GM04504 (cell line): ENCODE measurements at places on chromosomes 4 and X.
A peak's percentile ranks its signal among the peaks of the same experiment; 100 is the strongest.

DNA sequence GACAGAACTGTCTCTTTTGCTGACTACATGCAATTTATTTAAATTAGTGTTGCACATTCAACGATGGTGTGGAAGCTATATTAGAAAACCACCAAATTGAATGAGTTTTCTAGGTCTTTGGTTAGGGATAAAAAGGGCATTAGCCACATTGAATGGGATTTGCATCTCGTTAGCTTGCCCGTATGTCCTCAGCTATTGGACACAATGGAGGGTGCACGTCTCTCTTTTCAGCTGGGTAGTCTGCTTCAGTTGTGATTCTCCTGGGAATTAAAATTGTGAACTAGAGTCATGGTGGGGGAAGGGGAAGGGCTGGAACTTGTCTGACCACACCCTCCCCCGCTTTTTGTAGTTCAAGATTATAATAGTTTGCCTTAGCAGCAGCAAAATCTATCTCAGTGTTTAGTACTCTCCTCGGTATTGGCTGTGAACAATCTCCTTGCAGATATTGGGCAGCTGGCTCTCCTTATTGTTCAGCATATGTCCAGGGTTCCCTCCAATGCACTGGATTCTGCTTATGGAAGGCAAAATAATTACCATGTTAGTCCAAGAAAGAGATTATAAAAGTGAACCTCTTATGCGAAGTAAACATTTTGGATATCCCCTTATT, 23.3 kb downstream of the TRIM2 start:
- no peak for DNase-seq

- DNase-seq, result no peak
Observed at GRCh38 chr4:112664611-112665010, 27.7 kb downstream of the LARP7 start.

DNA sequence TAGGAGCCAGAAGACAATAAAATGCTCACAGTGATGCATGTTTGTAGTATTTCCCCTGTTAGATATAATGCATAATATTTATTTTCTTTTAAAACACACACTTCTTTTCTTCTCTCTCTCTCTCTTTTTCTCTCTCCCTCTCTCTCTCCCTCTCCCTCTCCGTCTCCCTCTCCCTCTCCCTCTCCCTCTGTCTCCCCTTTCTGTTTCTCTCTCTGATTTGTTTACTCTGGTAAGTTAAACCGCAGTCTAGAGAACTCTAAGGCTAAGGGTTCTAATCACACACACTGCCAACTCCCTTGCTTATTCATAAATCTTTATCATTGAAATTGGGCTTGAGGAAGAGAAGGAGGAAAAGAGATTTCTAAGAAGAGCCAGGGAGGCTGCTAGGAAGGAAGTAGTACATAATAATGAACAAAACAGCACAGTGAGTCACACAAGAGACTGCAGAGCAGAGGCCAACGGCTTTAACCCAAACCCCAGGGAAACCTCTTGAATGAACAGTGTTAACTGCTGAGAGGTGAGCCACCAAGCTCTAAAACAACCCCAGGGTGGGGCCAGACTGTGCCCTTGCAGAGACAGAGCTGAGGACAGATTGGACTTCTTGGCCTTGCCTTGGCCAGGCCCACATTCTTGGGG, 9.1 kb upstream of the PHOX2B start:
- no peak for DNase-seq

DNA sequence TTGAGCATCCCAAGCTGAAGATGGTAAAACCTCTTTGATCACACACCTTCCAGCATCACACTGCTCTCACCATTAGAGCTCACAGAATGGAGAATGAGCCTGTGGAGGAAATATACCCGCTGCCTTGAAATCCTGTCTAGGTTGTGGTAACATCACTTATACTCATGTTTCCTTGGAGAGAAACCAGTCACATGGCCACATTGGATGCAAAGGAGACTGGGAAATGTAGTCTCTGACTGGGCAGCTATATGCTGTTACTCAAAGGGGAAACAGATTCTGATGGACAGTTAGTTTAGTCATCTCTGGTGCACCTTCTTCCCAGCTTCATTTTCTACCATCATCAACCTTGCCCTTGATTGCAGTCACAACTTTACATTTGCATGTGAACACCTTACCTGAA, 286.3 kb downstream of the ANKRD50 start:
- no peak for DNase-seq

DNA sequence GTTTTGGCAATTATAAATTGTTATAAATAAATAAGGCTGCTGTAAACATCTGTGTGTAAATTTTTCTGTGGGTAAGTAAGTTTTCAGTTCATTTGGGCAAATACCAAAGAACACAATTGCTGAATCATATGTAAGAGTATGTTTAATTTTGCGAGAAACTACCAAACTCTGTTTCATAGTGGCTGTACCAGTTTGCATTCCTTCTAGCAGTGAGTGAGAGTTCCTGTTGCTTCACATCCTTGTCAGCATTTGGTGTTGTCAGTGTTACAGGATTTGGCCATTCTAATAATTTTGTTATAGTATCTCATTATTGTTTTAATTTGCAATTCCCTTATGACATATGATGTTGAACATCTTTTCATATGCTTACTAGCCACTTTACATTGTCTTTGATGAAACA, 48.4 kb downstream of the ARFIP1 start:
- DNase-seq, result no peak

- DNase-seq, result no peak
Observed at GRCh38 chr4:47222276-47222675, 190.9 kb downstream of the GABRB1 start.

GRCh38 chrX:30798810-30799209, 90.2 kb downstream of the TAB3 start:
- no peak for DNase-seq

GRCh38 chr4:47701286-47701685, 136.6 kb downstream of the CORIN start:
- no peak for DNase-seq

DNA sequence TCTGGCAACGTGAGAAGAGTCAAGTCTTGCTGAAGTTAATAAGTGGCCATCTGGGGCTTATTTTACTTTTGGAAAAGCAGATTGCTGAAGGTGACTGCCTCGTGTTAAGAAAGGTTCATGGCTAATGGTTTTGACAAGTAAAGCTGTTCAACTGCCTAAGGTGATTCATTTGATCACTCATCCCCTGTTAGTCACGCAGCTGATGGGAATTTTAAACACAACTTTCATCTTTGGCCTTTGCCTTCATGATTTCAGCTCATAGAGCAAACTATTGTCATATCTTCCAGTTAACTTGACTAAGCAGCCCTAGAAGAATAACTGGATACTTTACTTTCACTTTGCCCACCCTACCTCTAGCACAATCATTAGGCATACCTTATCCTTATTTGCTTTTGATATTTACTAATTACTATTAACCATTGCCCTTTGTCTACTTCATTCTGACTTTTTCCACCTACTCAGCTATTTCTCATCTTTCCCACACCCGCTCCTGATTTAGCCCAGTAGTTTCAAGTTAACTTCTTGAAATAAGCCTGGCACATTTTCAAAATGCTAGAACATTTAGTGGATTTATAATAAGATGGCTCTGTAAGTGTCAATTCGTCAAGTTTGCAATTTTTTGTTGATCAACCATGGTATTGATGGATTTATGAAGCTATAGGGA, 170.6 kb upstream of the S100G start:
- DNase-seq, result no peak

- no peak for DNase-seq
Observed at GRCh38 chrX:40104630-40104984, 6.8 kb upstream of the BCOR start.

- DNase-seq, result no peak
Observed at GRCh38 chrX:13304052-13304451, 15.8 kb downstream of the ATXN3L start.

DNA sequence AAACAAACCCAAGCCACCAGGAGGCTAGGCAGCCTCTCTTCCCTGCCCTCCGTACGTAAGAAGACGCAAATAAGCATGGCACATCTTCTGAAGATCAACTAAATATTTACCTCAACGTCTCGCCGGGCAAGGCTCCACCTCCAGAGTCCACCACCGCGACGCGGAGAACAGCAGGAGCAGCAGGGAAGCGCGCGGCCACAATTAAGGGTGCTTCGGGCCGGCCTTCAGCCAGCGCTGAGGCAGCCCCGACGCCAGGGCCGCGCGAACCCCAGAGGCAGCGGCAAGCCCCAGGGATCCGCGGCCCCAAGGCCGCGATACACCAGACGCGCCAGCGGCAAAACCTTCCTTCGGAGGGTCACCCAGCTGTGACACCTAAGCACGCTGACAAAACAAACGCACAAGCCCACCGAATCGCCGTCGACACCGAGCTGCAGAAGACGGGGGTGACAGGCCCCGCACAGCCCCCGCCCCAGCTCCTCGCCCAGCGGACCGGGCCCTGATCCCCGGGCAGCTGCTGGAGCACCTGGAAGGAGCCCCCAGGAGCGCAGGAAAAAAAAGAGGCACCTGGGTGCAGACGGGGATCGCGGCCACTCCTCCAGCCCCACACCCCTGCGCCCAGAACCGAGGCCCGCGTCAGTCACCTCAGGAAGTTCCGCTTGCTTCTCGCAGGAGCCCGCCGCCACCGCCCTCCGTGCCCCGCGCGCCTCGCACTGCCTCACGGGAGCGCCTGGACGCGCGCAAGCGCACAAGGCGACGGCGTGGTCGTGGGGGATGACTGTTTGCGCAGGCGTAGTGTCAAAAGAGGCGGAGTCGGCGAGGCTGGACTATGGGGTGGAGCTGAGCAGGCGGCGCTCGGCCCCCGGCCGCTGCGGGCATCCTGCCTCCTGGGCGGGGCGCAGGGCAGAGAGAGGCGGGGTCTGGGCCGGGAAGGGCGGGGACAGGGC, at the start of the genes HAUS3 and POLN:
HAUS3 (minus strand) TSS at position 712 of the 944 bp plus-strand sequence. CDS start 1,175 bp downstream, outside the sequence.
POLN (minus strand) TSS at position 712 of the 944 bp plus-strand sequence. CDS start 12,890 bp downstream, outside the sequence.
- peak; percentile 96 for DNase-seq

DNA sequence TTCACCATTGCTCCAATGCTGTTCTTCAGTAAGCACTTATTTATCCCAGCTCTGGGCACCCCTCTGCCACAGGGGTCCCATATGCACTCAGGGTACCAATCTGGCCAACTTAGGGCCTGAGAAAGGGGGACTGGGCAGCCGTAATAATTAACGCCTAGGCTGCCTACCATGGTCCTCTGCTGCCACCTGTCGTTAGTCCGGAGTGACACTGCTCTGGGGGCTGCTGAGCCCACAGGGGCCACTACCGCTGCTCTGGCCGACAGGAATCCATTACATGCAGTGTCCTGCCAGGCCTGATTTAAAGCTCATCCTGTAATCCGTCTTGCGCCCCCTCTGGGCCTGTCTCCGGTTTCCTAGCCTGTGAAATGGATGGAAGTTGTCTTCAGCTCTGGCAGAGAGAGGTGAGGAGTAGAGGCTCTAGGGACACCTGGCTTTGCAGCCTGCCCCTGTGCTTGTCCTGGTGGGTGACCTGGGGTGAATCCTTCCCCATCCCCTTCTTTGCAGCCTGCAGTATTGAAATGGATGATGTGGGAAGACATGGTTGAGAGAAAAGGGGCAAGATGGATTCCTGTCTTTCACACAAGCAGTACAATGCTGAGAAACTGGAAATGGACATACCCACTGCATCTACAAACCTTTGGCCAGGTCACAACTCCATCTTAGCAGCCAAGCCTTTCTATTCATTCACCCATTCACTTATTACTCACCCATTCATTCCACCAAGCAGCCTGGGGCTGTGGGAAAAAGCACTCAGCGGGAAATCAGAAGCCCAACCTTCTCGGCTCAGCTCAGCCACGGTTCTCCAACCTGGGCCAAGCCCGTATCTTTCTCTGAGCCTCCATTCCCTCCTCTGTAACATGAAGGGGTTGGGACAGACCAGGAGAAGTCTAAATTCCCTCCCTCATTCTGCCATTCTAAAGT, 116.3 kb upstream of the NALF2 start:
- peak; percentile 7 for DNase-seq

DNA sequence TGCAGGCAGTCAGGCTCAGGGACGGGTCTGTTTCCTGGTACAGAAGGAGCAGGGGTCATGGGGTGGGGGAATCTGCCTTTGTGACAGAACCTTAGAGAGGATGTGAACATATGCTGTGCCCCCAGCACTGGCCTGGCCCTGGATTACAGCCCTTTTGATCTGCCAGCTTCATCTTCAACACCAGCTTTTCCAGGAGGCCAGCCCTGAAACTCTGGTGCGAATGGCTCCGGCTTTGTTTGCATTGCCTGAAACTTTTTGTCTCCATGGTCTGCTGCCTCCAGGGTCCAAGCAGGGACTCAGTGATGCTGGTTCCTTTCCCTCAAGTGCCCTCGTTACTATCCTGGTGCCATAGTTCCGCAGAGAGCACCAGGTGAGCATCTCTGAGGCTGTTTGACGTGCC, 2.1 kb downstream of the CNGA2 start:
- DNase-seq, result no peak

DNA sequence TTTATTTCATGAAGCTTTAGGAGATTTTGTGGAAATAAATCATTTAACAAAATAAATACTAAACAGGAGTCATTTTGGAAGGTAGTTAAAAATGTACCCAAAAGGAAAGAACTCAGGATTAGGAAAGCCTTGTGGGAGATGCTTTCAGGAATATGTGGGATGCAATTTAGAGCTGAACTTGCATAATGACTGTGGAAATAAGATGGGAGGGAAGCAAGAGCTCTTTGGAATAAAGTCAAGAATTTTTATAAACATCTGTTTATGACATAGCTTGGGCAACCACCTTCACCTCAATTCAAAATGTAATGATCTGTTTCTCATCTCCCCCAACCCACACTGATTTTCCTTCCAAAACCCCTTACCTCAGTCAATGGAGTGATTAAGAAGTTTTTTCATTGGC, 623.8 kb downstream of the FAT4 start:
- DNase-seq, result no peak

DNA sequence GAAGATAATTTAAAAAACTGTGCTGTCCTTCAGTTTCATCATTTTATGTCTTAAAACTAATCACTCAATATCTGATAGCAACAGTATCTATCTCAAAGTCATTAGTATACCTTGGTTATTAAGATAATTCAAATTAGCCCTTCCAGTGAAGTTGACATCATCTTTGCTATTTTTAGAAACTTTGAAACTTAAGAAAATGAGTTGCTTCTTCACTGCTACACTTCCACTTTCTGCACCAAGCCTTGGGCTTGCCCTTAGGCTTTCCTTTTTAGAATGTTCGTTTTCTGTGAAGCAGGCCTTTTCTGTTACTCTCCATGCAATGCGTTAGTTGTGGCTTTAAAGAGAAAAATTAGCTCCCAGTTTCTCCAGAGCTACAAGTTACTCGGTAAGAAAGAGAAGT, 4.4 kb upstream of the VAMP7 start:
- DNase-seq, result no peak

- no peak for DNase-seq
Observed at GRCh38 chr4:148081745-148082144, 349.9 kb downstream of the ARHGAP10 start.

GRCh38 chrX:54640736-54641135, 110.7 kb downstream of the GNL3L start:
- no peak for DNase-seq

DNA sequence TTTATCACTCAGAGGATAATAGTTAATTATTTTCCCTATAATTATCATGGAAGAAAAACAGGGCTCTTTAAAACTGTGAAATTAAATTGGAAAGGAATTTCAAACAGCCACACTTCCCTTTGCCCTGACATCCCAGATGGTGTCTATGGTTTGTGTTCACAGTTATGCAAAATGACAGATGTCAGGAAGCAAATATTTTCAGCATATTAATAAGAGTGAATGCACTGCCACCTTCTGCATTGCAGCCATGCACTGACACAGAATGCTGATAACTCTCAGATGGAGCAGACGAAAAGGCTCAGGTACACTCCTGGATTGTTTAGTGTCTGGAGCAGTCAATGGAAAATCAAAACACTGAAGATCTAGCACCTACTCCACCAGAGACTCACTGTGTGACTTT, 57.6 kb downstream of the RWDD4 start:
- DNase-seq, result no peak

- DNase-seq, result no peak
Observed at GRCh38 chr4:3340700-3341083, 47.9 kb downstream of the RGS12 start.

- no peak for DNase-seq
Observed at GRCh38 chr4:152104356-152104755, 343.5 kb upstream of the GATB start.
